ENCODE measurements at places on chromosomes 5 and 9. TPM values are rescaled to one million over a fixed set of nuclear protein-coding genes. Genes with fewer than 3 reads are reported as not detected.
A peak's percentile ranks its signal among the peaks of the same experiment; 100 is the strongest.

The OLFML2A gene
- 12.7 TPM for total RNA-seq

The ALDOB gene
- total RNA-seq = 265 TPM

The LIX1 gene
- total RNA-seq = 0.17 TPM

- no peak for DNase-seq
Observed at GRCh38 chr9:99459919-99460318, 237.8 kb downstream of the SEC61B start.

DNA sequence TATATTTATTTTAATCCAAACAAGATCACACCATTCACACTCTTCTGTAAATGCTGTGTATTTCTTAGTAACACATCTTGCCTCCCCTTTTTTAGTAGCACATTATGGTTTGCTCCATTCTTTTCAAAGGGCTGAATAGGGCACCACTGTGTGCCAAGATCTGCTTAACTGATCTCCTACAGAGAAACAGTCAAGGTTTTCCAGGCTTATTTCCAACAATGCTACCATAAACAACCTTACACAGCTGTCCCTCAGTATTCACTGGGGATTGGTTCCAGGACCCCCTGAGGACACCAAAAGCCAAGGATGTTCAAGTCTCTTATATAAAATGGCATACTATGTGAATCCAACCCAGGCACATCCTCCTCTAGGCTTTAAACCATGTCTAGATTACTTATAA is 16.5 kb downstream of the GOLM1 start:
- no peak for DNase-seq

GRCh38 chr5:74894351-74894750 is 28.2 kb upstream of the FAM169A start:
- no peak for DNase-seq

DNA sequence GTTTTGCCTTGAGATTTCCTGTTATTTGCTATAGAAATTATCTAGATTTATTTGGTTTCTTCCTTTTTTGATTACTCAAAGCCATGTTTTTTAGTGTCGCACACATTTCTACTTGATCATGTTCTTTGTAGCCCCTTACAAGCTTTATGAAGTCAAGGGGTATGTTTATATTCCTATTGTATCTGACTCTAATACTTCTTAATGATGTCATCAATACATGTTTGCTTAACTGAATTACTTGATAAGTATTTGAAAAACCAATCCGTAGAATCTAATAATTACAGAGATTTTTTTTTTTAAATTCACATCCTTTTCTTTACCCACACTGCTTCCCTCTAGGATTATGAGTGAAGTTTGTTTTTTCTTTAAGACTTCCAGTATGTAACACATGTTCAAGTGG is 53.0 kb downstream of the CDC42SE2 start:
- no peak for DNase-seq

- peak; percentile 20 for DNase-seq
Observed at GRCh38 chr9:90808890-90809685, 7.5 kb downstream of the SYK start.

- no peak for DNase-seq
Observed at GRCh38 chr9:98255061-98255577, 330 bp downstream of the TBC1D2 start.

Data from mucosa of gallbladder (tissue), 1 donor.